Activated T-cell treated with anti-CD3 and anti-CD28 coated beads, Interleukin-2, amount 50 U/mL, for 4 hours (primary cell): ENCODE measurements at places on chromosomes 6 and 20.

- DNase-seq, result no peak
Measured at GRCh38 chr20:46050444-46050843, 21.4 kb downstream of the SLC12A5 start.

- DNase-seq, result no peak
Measured at GRCh38 chr6:90643381-90643780, 56.5 kb upstream of the MAP3K7 start.

GRCh38 chr6:35360349-35361138 lies 18.2 kb downstream of the PPARD start:
- no peak for DNase-seq

- DNase-seq, result no peak
Measured at GRCh38 chr6:159945801-159946392, 23.0 kb upstream of the IGF2R start.

DNA sequence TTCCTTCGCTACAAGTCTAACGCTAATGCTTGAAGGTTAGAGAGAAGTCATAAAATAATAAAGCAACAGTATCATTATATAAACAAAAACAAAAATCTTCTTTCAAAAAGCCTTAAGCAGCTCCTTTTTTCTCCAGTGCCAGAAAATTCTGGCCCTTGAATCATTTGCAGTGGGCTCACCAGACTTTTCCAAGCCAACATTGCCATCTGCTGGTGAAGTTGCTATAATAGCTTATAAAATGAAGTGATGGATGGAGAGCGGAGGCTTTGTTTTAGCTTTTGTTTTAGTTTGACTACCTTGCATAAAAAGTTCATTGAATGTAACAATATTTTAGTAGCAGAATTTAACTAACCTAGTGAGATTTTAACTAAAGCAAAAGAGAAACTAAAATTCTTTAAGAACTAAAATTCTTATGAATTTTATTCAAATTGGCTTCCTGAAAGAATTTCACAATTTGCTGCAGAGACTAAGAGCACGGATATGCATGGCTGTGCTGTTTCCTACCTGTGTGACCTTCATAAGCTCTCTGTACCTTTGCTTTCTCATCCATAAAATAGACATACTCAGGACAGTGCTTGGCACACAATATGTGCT lies 44.8 kb upstream of the SLC2A12 start:
- peak; percentile 56 for DNase-seq

DNA sequence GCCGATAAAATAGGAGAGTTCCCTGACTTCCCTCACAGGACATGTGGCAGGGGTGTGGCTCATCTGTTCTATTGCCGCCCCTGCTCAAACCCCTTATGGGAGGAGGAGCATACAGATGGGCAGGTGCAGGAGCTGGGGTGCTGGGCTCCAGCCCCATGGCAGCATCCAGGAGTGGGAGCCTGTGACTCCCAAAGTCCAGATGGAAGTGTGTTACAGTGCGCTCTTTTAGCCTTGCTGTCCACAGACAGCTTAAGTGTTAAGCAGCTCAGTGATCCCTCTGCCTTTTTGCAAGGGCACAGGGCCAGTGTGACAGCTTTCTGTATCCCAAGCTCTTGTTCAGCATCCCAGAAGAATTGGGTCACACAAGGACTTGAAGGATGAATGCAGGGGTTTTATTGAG lies 212.3 kb upstream of the MYLIP start:
- DNase-seq, result no peak

GRCh38 chr6:87071683-87072082 lies 23.2 kb downstream of the CGA start:
- DNase-seq, result no peak

- no peak for DNase-seq
Measured at GRCh38 chr6:163162874-163163213, 251.7 kb upstream of the QKI start.

- DNase-seq, result no peak
Measured at GRCh38 chr6:143707697-143708096, 29.9 kb downstream of the PHACTR2 start.
